ENCODE measurements at places on chromosomes 4 and X.

DNA sequence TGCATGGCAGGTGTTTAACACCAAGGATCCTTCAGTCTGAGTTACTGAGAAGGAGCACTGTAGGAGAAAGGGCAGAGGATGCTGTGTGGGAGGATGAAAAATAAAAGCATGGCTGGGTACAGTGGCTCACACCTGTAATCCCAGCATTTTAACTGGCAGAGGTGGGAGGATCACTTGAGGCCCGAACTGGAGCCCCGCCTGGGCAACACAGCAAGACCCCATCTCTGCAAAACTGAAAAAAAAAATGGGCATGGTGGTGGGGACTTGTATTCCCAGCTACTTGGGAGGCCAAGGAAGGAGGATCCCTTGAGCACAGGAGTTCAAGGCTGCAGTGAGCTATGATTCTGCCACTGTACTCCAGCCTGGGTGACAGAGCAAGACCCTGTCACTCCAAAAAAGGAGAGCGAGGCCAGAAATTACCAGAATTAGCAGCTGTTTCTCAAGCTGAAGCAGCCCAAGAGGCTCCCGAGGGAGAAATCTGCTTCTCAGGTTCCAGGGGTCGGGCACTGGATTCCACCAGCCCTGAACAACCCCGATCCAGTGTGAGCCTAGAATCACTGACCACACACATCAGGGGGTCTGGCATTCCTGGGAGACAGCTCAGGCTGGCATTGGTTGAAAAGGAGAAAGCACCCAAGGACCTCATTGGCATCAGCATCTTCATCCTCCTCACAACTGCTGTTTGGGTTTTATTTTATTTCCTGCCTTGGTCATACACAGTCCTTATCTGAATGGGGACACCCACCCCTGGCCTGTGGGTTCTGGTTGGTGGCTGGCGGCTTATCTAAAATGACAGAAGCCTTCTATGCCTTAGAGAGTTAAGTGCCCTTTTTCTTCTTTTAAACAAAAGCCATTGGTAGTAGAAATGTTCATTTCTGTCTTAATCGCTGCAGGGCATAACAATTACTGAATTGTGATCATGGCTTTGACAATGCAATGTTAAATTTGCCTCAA, 66.3 kb upstream of the TRIM2 start:
- no peak for DNase-seq

DNA sequence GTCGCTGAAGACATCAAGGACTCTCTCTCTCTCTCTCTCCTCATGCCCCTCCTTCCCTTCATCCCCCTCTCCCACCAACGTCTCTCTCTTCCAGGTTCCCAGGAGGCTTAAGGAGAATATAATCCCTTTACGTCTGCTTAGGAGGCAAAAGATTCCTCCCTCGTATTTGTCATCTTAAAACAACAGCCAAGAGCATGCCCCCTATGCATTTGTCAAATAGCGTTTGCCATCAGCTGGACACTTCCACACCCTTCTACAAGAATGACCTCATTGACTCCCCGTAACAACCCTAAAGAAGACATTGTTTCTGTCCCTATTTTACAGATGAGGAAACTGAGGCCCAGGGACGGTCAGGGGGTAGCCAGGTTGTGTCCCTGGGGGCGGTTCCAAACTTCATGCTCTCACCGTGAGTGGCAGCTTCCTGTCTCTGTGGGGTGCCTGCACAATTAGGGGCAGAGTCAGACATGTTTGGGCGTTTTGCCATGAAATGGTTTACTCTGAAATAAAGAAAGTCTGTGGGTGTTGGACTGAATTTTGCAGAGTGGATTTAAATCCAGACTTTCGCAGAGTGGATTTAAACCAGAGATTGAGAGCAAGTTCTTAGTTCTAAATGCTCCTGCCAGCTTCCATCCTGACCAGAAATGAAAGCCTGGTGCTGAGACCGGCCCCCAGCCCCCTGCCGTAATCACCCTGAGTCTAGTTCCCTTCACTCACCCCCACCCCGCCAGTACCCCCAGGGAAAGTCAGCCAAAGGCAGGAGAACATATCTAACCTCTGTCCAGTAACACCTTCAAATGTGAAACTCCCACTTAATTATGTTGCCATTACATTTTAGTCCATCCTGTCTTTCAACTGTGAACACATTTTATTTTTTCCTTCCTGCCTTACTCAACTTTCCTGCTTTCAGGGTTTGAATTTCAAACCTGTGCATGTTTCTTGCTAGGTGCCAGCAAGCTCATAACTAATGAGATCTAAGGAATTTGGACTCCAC, 44.3 kb upstream of the TBL1X start:
- DNase-seq = no peak

- DNase-seq = no peak
Observed at GRCh38 chr4:89009115-89009514, 47.9 kb downstream of the FAM13A start.

DNA sequence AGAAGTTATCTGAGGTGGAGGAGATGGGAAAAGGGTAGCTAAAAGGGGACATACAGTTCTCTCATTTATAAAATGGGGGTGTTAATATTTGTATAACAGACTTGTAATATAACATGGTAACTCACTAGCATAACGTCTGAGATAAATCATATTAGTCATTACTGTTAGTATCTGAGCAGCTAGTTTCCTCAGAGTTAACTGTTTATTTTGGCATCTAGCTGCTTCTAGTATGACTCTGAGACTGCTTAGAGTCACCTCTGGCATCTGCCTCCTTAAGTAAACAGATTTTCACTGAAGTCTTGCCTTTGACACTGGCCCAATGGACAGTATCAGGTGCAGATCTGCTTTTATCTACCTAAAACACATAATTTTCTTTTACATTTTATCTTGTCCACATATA, 58.1 kb downstream of the SLC30A9 start:
- DNase-seq = no peak

GRCh38 chr4:89468602-89469001, 161.0 kb upstream of the GPRIN3 start:
- no peak for DNase-seq

DNA sequence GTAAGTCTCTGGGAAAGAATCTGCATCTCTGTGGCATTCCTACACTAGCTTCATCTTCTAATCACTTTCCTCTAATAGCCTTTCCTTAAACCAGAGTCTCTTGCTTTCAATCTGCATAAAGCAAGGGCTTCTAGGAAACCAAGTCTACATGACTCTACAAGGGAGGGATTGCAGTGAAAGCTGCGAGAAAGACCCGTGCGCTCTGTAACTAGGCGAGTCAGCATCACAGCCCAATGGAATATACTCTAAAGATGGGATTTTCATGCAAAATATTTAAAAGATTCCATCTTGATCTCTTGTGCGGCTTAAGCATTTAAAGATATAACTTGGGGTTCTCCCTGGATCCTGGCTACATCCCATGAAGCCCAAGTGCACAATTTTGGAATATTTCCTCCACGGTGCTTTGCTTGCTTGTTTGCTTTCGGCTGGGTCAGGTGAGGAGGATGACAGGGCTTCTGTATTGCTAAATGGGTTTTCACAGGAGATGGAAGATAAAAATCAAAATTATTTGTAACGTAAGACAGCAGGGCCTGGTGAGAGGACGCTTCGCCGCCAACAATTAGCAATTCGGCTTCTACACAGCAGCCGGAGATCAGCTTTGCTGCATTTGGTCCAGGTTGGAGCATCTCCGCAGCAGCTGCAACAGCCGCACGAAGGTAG, 687 bp upstream of the GRIA2 start:
- DNase-seq = no peak

DNA sequence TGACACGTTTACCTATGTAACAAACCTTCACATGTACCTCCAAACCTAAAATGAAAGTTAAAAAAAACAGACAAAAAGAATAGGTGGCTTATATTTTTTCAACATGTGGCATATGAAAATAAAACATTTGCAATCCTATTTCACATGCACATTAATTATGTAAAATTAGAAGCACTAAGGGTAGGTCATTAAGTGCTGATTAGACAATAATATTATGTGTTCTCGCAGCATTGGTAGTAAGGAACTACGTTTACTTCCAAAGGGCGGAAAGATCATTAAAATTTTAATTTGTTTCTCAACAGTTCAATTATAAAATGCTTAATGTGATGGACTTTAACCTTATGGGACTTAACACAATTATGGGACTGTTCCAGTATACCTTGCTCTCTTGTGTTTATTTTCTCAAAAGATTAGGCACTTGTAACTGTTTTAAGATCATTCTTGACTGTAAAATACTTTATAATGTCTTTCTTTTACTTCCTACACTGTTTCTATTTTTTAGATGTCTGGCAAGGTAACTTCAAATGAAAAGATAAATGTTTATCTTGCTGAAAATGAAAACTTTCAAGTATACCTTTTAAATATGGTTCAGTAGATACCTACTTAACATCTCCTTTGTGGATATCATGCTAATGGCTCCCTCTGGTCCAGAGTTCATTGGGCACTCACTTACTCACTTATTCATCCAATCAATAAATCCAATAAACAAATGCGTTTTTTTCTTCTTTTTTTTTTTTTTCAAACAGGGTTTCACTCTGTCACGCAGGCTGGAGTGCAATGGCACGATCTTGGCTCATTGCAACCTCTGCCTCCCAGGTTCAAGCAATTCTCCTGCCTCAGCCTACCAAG, 202.0 kb downstream of the ARAP2 start:
- DNase-seq = no peak

DNA sequence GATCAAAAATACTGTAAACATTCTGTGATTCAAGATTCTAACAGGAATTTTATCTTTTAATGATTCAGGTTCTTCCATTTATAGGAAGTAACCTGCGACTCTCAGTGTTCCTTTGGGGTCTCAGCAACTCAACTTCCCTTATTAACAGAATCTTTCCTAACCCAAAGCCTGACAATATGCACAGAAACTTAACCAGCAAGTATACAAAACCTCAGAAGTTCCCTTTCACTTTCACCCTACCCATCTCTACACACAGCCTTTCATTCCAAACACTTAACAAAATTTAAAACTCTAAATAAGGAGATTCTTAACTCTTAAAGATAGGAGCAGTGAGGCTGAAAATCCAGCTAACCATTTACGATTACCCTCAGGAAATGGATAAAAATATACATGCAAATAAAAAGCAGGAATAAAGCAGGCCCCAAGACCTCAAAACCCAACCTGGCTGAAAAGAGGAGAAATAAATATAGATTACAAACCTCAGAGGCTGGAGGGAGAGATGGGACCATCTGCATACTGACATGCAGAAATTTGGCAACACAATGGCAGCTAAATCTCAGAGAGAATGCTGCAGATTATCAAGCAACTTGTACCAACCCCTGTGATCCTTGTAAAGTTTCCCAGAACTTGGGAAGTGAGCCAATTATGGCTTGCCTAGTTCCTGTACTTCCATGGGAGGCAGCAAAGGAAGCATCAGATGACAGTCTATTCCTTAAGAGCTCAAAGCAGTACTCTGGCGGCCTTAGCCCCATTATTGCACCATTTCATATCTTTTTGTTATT, 101.0 kb downstream of the ATP11C start:
- no peak for DNase-seq

DNA sequence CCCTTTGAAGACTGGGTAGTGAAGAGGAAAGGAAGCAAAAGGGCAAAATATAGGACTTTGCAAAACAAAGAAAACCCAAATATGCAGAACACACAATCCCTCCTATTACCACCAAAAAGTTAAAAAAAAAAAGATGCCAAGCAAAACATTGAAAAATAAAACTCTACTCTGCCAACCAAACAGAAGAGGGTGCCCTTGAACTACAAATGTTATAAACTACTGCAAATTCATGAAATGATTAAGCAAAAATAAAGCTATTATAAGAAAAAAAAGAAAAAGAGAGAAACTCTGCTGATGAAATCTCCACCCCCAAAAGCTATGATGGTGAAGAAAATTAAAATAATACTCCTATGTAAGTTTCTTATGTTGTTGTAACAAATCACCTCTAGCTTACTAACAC, 168.5 kb upstream of the STK26 start:
- no peak for DNase-seq

DNA sequence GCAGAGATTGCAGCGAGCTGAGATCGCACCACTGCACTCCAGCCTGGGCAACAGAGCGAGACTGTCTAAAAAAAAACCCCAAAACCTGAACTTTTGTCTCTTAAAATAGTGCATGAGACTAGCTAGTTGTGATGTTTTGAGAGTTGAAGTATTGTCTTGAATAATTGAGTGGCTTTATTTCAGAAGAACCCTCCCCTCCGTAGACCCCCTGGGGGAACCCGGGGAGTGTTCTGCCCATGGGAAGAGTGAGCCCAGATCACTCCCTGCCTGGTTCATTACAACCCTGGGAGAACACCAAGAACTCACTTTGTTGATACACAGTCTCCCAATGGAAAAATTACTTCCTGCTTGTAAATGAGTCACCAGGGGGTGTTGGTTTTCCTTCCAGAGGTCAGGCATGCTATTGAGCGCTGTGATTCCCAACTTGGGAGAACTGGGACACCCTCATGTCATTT, 65.3 kb upstream of the SHISA3 start:
- DNase-seq = no peak

DNA sequence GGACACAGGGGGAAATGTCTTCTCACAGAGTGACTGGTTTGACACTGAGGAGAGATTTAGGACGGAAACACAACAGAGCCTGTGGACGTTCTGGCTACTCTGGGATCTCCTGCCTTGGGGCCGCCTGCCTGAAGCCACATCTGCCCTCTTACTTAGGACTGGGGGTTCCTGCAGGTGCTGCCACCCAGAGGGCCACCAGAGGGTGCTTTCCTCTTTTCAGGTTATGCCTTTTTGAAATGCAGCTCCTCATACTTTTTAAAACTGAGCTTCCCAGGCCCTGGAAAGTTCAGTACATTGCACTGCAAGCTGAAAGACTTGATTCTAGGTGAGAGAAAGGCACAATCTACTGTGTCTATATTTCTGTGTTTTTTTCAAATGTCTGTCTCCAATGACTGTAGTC, 92.2 kb upstream of the PGRMC2 start:
- no peak for DNase-seq

GRCh38 chrX:17743913-17744312, 6.6 kb downstream of the SCML1 start:
- DNase-seq = no peak

- DNase-seq = no peak
Observed at GRCh38 chrX:23292988-23293651, 41.5 kb upstream of the PTCHD1 start.

- DNase-seq = peak; percentile 5
Observed at GRCh38 chrX:149286940-149287349, 218.2 kb downstream of the IDS start.

GRCh38 chr4:149793459-149793858, 22.2 kb downstream of the IQCM start:
- no peak for DNase-seq
